ENCODE measurements at places on chromosomes 1 and 21. TPM values are rescaled to one million over a fixed set of nuclear protein-coding genes. Genes with fewer than 3 reads are reported as not detected.

F13B gene
- not detected for total RNA-seq

GRCh38 chr1:107883562-107883961, 81.4 kb downstream of the VAV3 start:
- no peaks in the 10 kb centered on the region for H3K27me3 ChIP-seq
- no peaks in the 10 kb centered on the region for H3K36me3 ChIP-seq
- DNase-seq = no peak
- no peak overlapping the region for H3K27ac ChIP-seq
- no peaks in the 10 kb centered on the region for H3K4me1 ChIP-seq

- peaks cover 57% of the 10 kb centered on the region for H3K4me1 ChIP-seq
- no peak for DNase-seq
- H3K4me3 ChIP-seq = no peak overlapping the region
- H3K27me3 ChIP-seq = no peaks in the 10 kb centered on the region
- no peaks in the 10 kb centered on the region for H3K36me3 ChIP-seq
- H3K27ac ChIP-seq = peak overlapping the region; percentile 63
Observed at GRCh38 chr1:156894001-156894400, 483 bp downstream of the PEAR1 start.

- peaks cover 59% of the 10 kb centered on the region for H3K27me3 ChIP-seq
- DNase-seq = no peak
- peaks cover 3% of the 10 kb centered on the region for H3K4me1 ChIP-seq
- H3K4me3 ChIP-seq = no peak overlapping the region
Observed at GRCh38 chr21:42049578-42050430, 21.3 kb upstream of the UMODL1 start.

GRCh38 chr21:44846485-44847260, 26.8 kb downstream of the PTTG1IP start:
- H3K27ac ChIP-seq = no peak overlapping the region
- H3K27me3 ChIP-seq = peaks cover 15% of the 10 kb centered on the region
- peak; percentile 53 for DNase-seq
- peaks cover 30% of the 10 kb centered on the region for H3K36me3 ChIP-seq
